ENCODE measurements at places on chromosomes 2 and 18.
A peak's percentile ranks its signal among the peaks of the same experiment; 100 is the strongest.

DNA sequence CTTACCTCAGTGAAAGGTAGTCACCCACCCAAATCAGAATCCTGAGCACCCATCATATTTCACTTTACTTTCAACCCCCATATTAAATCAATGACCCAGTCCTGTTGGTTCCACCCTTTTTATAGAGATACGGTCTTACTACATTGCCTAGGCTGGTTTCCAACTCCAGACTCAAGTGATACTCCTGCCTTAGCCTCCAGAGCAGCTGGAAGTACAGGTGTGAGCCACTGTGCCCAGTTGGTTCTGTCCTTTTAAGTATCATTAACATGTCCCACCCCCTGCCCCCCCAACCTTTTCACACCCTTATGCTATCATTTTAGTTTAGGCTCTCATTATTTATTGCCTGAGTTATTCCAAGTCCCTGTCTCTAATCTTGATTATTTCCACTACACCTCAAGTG is 28.7 kb downstream of the MSH6 start:
- no peak for DNase-seq

GRCh38 chr2:160114020-160114419 is 51.6 kb upstream of the PLA2R1 start:
- no peak for DNase-seq

- DNase-seq = no peak
Observed at GRCh38 chr2:134875309-134875708, 36.9 kb downstream of the ACMSD start.

- DNase-seq = no peak
Observed at GRCh38 chr2:32330136-32330535, 26.7 kb upstream of the BIRC6 start.

- no peak for DNase-seq
Observed at GRCh38 chr2:132824716-132825115, 154.7 kb upstream of the LYPD1 start.

DNA sequence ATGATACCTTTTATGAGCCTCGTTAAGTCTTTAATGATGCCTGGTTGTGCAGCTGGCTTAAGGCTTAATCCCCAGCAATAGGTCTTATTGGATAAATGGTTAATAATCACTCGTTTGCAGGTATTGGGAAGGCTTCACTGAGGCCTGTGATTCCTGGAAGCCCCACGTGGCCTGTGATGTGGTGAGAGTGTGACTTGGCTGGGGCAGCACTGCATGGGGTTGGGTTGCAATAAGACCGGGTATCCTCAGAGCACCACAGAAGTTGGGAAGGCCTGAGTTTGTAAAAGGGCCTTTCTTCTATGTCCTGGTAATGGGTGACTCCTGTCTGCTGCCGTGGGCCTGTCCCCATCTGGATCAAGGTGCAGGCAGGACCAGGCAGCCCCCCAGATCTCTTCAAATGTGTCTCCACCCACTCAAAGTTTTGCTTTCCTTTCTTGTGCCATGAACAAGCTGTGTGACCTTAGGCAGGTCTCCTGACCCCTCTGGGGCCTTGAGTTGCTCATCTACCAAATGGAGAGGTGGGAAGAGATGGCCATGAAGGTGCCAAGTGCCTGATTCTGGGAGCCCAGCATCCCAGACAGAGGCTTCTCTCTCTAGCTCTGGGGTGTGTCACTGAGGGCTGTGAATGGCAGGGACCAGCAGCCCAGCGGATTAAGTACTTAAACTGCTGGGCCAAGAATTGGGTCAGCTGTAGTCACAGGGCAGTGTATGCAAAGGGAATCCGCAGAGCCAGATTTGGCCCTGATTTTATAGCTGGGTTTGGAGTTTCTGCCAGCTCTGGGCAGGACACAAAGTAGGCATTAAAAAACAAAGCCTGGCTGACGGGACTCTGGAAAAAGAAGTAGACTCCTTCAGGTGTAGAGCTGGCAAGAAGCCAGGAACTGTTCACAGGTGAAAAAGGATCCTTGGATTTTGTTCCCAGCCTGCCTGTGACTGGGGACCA is 24.4 kb downstream of the LBH start:
- no peak for DNase-seq

- DNase-seq = no peak
Observed at GRCh38 chr2:235325151-235325550, 168.7 kb upstream of the AGAP1 start.

- no peak for DNase-seq
Observed at GRCh38 chr2:100071335-100072043, 70.9 kb downstream of the AFF3 start.

GRCh38 chr18:48326901-48327675 is 82.1 kb downstream of the ZBTB7C start:
- DNase-seq = peak; percentile 69

- no peak for DNase-seq
Observed at GRCh38 chr2:237534380-237534779, 32.0 kb upstream of the PRLH start.

DNA sequence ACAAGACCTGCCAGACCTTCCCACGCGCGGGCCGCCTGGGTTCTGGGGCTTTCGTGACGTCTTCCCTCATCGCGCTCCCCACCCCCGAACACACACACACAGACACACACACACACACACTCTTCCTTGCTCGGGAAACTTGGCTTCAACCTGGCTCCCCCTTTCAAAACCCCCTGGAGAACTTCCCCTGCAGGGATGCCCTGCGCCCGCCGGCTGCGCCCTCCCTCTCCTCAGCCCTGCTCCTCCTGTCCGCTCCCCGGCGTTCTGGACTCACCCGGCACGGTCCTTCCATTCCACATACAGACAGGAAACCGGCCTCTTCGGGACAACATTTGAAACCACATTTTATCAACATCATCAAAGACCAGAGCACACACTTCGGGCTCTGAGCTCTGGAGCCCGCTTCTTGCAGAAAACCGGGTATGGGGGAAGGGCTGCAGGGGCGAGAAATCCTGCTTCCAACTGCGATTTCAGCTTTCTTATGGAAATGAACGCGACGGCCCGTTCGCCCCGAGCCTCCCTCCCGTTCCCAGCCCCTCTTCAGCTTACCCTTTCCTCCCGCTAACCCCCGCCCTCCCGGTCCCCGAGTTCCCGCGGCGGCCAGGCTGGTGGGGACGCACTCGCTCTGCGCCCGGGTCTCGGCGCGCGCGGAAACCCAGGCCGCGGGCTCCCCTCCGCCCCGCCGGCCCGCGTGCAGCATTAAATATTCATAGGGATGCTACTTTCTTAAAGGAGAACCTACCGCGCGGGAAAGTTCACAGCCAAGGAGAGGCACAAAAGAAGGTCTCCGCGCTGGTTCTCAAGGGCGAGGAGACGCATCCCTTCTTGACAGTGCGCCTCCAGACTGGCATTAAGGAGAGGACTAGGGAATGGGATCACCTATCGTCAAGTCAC is 18.3 kb downstream of the POU3F3 start:
- DNase-seq = no peak

DNA sequence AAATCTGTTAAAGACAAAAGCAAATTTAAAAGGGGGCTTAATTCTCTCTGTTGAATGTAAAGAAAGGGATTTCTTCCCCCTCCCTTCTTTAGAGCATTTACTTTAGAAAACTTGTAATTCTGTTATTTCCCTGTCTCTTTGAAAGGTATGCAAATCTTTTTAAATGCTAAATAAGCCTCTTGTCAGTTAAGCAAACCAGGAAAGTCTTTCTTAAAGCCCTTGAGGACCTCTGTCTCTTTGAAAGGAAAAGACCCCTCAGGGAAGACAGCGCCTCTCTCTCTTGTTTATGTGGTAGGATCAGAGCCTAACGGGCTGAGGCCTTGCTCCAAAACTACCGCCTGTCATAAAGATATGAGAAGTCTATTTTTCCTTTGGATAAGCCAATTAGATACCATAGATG is 139.9 kb upstream of the CDH7 start:
- DNase-seq = no peak

DNA sequence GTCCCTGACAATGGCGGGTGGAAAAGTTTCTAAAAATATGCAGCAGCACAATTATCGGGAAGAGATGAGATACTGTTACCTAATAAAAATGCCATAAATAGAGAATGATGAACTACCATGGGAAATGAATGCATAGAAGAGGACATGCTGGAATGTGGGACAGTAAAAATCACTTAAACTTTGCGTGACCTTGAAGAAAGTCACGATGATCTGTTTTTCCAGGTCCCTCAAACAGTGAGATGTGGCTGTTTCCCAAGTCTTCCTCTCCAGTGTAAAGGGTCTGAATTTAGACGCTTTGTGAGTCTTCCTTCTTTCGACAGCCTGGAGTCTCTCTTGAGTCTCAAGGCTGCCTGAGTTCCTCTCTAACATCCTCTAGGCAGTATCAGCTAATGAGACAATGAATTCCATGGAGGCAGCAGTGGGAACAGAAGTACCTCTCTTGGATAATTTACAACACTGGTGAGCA is 1.4 kb downstream of the CLUL1 start:
- DNase-seq = no peak

DNA sequence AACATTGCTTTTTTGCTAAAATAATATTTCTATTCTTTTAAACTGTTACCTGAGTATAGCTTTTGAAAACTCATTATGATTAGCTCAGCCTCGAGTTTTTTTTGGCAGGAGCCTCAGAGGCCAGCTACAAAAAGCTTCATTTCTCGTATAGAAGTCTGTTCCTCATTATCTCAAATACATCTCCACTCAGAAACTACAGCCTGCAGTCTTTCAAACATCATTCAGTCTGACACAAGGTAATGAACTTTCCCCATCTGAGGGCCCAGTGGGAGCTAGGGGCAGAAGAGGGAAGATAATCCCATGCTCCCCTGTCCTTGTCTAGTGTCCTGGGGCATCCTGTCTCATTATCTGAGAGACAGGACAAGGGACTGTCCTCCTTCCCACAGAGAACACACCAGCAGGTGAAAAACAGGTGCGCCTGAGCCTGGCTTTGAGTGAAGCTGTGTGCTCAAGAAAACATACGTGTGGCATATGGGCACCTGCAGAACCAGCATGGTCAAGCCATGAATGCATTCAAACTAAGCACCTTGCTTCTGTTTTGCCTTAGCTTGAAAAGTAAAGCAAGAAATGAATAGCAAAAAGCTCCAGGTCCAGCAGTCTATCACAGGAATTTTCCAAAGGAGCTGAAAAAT is 247.5 kb downstream of the MREG start:
- DNase-seq = no peak

GRCh38 chr2:108988076-108988795 is 784 bp downstream of the EDAR start:
- DNase-seq = no peak

GRCh38 chr18:6414723-6415417 is at the start of gene L3MBTL4:
L3MBTL4 (minus strand) TSS chr18:6414911; CDS start chr18:6311625, 103,286 bp downstream.
- DNase-seq = peak; percentile 78

DNA sequence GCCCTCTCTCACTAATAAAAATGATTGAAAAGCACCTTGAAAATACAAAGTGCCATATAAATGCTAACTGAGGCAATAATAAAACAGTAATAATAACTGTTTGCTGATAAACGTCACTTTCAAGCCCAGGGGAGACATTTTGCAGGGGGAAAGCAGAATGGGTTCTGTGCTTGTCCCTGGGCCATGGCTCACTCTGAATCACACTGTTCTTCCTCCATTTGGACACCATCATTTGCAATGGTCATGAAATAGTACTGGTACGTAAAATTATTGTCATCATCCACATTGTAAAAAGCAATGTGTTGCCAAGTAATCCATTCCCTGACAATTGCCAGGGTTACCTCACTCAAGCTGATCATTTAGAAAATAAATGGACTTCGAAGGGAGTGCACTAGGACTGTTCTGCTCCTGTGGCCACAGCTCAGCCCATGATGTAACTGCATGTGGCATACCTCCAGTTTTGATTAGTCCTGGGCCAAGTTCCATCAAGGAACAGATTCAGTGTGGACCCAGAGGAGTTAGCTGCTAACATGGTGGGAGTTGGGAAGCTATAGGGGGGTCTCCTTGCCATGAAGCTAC is 508.8 kb upstream of the CELF4 start:
- no peak for DNase-seq

DNA sequence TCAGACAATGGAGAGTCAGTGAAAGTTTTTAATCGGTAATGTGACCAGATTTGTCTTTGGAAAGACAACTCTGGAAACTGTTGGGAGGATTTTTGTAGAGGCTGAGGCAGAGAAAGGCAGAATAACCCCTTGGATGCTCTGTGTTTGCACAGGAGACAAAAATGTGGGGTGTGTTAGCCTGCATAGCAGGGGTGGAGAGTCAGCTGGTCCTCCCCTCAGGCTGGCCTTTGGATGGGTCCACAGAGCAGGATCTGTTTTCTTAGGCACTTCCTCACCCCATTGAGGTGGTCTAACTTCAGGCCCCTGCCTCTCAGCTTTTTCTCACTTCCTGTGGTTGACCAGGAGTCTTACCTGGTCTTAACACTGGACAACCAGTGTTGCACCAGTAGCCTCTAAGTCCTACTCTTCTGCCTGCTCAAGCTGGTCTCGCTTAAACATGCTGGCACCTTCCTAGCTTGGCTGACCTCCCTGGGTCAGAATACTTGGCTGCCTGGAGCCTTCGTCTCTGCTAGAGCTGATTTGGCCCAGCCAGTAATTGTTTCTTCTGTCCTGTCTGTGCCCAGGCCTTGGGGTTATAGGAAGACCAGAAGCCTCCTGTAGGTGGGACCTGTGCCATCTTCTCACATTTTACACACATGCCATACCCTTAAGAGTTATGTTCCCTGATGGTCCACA is 259.8 kb upstream of the RASGRP3 start:
- DNase-seq = no peak

- no peak for DNase-seq
Observed at GRCh38 chr2:45040786-45041185, 31.5 kb upstream of the SIX2 start.

- DNase-seq = no peak
Observed at GRCh38 chr2:5020116-5020875, 671.9 kb upstream of the SOX11 start.

DNA sequence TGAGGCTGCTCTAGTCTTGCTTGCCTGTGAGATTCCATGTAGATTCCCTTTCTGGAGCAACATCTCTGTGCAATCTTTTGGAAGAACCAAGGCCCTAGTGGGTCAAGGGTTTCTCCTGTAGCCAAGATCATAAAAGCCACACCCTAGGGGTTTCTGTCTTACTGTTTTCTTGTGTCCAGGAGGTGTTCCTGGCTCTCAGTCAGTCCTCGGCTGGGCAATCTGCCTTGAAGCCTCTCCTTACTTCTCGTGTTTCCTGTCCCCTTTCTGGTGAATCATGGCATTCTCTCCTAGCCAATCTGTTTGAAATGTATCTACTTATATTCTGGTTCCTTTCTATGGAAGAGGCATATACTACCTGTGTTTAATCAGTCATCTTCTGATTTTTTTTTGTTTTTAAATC is 484.8 kb upstream of the UBE2E3 start:
- no peak for DNase-seq
